ENCODE measurements at places on chromosomes 3 and 15. TPM values are rescaled to one million over a fixed set of nuclear protein-coding genes. Genes with fewer than 3 reads are reported as not detected.

Gene SEMA3F
- total RNA-seq: 32.6 TPM

- no peaks in the 10 kb centered on the region for H3K4me1 ChIP-seq
- no peaks in the 10 kb centered on the region for H3K27me3 ChIP-seq
- no peaks in the 10 kb centered on the region for H3K36me3 ChIP-seq
- H3K27ac ChIP-seq: no peak overlapping the region
- peak; percentile 54 for DNase-seq
Observed at GRCh38 chr15:79117442-79118204, 27.0 kb upstream of the RASGRF1 start.

DNA sequence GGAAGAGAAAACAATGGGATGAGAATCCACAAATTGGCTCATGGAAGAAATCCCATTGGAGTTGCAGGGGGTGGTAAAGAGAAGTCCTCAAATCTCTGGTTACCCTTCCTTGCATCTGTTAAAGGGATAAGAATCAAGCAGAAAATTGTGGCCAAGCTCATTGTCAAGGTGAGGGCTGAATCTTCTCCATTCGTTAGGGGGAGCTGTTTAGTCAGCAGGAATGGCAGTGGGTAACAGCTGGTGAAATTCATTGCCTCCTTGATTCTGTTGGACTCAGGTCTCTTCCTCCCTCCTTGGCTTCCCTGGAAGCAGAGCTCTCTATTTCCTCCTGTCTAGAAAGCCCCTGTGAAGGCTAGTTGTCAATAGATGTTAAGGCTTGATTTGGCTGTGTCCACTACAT, 343.1 kb upstream of the SEMA6D start:
- H3K27me3 ChIP-seq: no peaks in the 10 kb centered on the region
- peak; percentile 70 for DNase-seq
- H3K4me3 ChIP-seq: no peak overlapping the region
- H3K36me3 ChIP-seq: no peaks in the 10 kb centered on the region
- H3K4me1 ChIP-seq: peaks cover 3% of the 10 kb centered on the region

DNA sequence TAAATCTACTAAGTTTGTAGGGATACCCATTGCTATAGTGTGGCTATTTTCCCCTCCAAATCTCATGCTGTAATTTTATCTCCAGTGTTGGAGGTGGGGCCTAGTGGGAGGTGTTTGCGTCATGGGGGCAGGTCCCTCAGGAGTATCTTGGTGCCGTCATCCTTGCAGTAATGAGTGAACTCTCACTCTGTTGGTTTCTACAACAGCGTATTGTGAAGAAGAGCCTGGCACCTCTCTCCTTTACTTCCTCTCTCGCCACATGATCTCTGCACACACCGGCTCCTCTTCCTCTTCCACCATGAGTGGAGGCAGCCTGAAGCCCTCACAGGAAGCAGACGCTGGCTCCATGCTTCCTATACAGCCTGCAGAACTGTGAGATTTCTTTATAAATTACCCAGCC, 34.0 kb upstream of the TRPM1 start:
- H3K27ac ChIP-seq: no peak overlapping the region
- H3K4me1 ChIP-seq: no peaks in the 10 kb centered on the region
- no peaks in the 10 kb centered on the region for H3K27me3 ChIP-seq
- DNase-seq: no peak
- no peak overlapping the region for H3K4me3 ChIP-seq

GRCh38 chr3:25533399-25533798, 105.3 kb downstream of the RARB start:
- no peaks in the 10 kb centered on the region for H3K4me1 ChIP-seq
- no peaks in the 10 kb centered on the region for H3K27me3 ChIP-seq
- no peak overlapping the region for H3K4me3 ChIP-seq
- H3K36me3 ChIP-seq: no peaks in the 10 kb centered on the region
- no peak for DNase-seq

- H3K4me3 ChIP-seq: no peak overlapping the region
- no peak overlapping the region for H3K27ac ChIP-seq
- no peaks in the 10 kb centered on the region for H3K4me1 ChIP-seq
- no peak for DNase-seq
- H3K36me3 ChIP-seq: no peaks in the 10 kb centered on the region
Observed at GRCh38 chr3:136714020-136714419, 38.2 kb downstream of the STAG1 start.

DNA sequence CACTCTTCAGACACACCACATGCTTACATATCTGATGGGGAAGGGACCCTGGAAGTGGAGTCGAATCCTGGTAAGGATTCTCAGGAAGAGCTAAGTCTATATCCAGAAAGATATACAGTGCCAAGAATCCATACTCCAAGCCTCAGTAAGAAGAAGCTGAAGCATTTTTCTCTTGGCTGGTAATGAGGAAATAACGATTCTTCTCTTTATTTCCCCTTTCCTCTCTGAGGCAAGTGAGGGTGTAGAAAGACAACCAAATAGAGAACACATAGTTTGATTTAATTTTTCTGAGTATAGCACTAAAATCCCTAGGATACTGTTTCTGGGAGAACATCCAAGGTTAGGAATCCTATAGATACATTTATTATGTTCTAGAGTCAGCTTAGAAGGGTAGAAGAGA, 857.3 kb downstream of the TUSC7 start:
- no peaks in the 10 kb centered on the region for H3K36me3 ChIP-seq
- H3K27me3 ChIP-seq: no peaks in the 10 kb centered on the region
- DNase-seq: no peak
- H3K4me3 ChIP-seq: no peak overlapping the region

GRCh38 chr15:49315391-49315823, 107.6 kb upstream of the FGF7 start:
- peak overlapping the region; percentile 15 for H3K4me3 ChIP-seq
- peak overlapping the region; percentile 27 for H3K27ac ChIP-seq
- no peaks in the 10 kb centered on the region for H3K27me3 ChIP-seq
- DNase-seq: peak; percentile 56

DNA sequence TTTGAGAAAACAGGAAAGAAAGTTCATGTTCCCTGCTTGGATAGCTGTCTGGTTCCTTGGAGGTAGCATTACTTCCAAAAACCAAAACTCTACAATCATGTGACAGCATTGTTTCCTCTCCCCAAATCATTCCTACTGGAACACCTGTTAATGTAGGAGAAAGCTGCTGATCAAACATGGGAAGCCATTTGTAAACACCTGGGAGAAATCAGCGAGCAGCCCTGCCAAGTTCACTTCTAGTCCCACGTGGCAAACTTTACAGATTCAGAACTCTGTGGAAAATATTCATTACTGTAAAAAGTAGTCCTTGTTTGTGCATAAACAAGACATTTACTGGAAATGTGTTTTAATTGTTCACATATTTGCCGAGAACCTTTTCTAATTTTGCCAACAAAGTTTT, 275.5 kb upstream of the AZI2 start:
- no peak overlapping the region for H3K27ac ChIP-seq
- no peak overlapping the region for H3K4me3 ChIP-seq
- no peaks in the 10 kb centered on the region for H3K27me3 ChIP-seq
- H3K36me3 ChIP-seq: no peaks in the 10 kb centered on the region

- no peak overlapping the region for H3K4me3 ChIP-seq
- H3K4me1 ChIP-seq: peaks cover 3% of the 10 kb centered on the region
- no peak overlapping the region for H3K27ac ChIP-seq
- no peaks in the 10 kb centered on the region for H3K27me3 ChIP-seq
- no peak for DNase-seq
Observed at GRCh38 chr15:47377465-47377864, 339.8 kb upstream of the SEMA6D start.

DNA sequence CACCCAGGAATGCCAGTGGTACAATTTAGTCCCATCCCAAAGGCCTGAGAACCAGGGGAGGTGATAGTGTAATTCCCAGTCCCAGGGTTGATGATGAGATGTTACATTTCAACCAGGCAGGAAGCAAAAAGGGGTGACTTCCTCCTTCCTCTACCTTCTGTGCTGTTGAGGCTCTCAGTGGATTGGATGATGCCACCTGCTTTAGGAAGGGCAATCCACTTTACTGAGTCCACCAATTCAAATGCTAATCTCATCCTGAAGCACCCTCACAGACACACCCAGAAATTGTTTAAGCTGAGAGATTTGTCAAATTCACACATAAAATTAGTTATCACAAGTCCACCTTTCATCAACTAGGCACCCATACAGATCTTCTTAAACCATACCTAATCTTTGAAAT, 418.5 kb upstream of the GOLIM4 start:
- DNase-seq: peak; percentile 60
- H3K36me3 ChIP-seq: no peaks in the 10 kb centered on the region
- H3K27ac ChIP-seq: peak overlapping the region; percentile 85
- H3K4me1 ChIP-seq: peaks cover 37% of the 10 kb centered on the region
- H3K4me3 ChIP-seq: no peak overlapping the region

Gene B3GALNT1
- total RNA-seq: 8.3 TPM

GRCh38 chr15:33126559-33127290, 67.8 kb downstream of the FMN1 start:
- DNase-seq: peak; percentile 42
- H3K4me1 ChIP-seq: peaks cover 7% of the 10 kb centered on the region
- no peak overlapping the region for H3K4me3 ChIP-seq
- H3K27me3 ChIP-seq: no peaks in the 10 kb centered on the region
- no peaks in the 10 kb centered on the region for H3K36me3 ChIP-seq

Data from GM23338 (cell line).